ENCODE measurements at places on chromosomes 12 and 14.

DNA sequence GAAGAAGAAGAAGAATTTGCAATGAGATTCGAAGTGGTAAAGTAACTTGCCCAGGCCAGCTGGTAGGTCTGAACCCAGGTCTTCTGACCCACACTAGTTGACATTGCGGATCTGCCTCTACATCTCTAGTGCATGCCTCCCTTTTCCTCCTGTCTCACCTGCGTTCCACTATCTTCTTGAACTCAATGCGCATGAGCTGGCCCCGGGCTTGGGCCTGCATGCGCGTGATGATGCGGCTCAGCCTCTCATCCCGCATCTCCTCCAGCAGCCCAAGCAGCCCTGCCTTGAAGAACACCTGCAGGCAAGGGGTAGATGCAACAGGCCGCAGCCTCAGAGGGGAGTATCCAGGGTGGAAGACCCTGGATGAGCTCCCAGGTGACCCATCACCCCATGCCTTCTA is 11.9 kb downstream of the MYH6 start:
- DNase-seq, result no peak

GRCh38 chr12:111444314-111444924 is 38.7 kb downstream of the SH2B3 start:
- no peak for DNase-seq

DNA sequence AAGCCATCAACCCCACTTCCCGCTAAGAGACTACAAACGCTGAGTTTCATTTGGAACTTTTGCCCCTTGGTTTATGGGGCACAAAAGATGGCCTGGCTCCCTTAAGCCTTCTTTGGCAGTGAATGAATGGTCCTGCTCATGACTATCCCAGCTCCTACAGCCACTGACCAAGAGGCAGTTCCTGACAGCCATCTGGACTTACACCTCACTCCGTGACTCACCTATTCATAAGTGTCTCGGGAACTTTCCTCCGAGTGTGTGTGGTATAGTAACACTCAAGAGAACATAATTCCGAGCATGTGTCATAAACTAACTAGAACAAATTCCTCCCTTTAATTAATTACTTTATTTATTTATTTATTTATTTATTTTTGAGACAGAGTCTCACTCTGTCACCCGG is 51.9 kb upstream of the NUDT4 start:
- no peak for DNase-seq

- no peak for DNase-seq
These were observed 2.7 kb upstream of the SLCO1A2 start for GRCh38 chr12:21337453-21337852.

DNA sequence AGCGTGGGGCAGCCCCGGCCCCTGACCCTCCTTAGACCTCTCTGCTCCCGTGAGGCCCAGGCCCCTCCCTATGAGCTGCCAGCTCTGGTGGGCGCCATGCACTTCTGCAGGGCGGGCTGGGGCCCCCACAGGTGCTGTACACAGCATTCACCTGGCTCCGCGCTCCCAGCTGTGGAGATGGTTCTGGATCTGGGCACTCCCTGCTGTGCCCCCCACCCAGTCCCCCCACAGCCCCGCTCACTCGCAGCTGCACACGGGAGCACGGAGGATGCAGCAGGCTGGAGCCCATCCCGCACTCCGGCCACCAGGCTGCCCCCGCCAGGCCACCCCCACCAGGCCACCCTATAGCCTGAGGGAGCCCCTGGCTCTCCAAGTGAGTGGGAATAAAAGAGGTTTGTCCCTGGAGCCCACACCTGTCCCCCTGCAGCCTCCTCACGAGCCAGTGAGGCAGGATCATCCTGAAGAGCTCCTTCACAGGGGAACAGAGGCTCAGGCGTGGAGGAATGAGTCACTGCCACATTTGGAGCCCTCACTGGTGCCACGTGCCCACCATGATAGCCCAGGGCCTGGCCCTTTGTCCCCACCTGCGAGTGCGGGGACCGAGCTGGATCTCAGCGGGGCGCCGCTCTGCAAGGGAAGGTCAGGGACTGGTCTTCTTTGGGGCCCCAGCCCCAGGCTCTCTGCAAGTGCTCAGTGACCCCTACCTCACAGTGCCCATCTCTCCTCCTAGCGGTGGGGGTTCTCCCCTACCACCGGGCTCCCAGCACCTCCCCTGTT is 1.9 kb downstream of the ADSS1 start:
- DNase-seq, result no peak

- no peak for DNase-seq
These were observed 14.9 kb downstream of the TUBA1C start for GRCh38 chr12:49279706-49280159.

DNA sequence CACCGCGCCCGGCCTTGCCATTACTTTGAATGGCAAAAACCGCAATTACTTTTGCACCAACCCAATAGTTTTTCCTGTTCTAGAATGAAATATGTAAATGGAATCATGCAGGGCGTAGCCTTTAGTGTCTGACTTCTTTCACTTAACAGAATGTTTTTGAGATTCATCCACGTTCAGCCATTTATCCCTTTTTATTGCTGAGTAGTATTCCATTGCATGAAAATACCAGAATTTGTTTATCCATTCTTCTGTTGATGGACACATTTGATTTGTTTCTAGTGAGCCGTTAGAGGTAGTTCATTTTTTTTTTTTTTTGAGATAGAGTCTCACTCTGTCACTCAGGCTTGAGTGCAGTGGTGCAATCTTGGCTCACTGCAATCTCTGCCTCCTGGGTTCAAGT is 90.6 kb downstream of the SLC25A47 start:
- DNase-seq, result no peak

GRCh38 chr12:47818467-47819137 is 1.1 kb downstream of the HDAC7 start:
- DNase-seq, result no peak

- no peak for DNase-seq
These were observed 14.3 kb downstream of the PGF start for GRCh38 chr14:74940956-74941565.

- no peak for DNase-seq
These were observed 2.8 kb upstream of the KRT1 start for GRCh38 chr12:52682938-52683574.

- no peak for DNase-seq
These were observed 5.5 kb downstream of the NDRG2 start for GRCh38 chr14:21019366-21019765.

DNA sequence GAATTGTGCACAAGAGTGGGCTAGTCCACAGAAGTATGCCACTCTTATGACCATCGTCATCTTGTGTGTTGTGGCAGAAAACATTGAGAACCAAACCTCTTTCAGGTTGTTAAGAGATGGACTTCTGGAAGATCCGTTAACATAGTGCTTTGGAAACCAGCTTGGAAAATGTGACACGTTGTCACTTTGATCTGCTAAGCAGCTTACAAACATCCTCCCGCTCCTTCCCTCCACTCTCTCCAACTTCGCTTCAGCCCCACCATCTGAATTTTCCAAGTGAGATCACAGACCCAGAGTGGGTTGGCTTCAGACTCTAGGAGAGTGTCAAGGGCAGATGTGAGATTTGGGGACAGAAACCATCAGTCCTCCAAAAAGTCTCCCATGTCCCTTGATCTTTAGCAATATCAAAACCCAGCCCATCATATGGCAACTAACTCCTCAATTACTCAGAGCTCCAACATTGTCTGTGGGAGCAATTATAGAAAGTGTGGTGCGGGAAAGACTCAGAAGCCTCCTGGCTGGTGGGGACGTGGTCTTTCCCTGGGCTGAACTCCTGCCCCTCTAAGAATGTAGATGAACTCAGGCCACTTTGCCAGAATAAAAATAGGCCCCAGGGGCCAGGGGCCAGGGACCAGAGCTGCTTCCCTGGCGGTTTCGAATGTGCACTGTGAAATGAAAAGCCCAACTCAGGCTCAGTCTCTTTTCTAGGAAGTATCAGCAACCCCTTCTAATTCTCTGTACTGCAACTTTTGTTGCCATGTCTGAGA is 129.5 kb downstream of the SLC38A6 start:
- DNase-seq, result no peak

DNA sequence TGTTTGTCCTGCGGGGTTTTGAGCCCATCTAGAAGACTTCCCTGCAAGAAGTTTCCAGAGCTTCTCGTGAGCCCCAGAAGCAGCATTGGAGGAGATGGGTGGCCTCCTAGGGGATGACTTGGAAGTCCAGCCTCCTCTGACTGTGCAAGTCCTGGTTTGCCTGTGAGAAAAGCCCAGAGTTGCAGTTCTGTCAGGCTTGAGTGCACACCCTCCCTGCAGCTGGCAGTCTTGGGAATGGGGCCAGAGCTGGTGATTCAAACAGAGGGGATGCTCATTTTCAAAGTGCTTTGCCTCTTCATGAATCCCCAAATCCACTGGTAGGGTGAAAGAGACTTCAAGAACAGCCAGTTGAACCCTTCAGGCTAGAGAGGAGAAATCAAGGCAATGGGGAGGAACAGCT is 3.9 kb upstream of the PPP1R1A start:
- no peak for DNase-seq

DNA sequence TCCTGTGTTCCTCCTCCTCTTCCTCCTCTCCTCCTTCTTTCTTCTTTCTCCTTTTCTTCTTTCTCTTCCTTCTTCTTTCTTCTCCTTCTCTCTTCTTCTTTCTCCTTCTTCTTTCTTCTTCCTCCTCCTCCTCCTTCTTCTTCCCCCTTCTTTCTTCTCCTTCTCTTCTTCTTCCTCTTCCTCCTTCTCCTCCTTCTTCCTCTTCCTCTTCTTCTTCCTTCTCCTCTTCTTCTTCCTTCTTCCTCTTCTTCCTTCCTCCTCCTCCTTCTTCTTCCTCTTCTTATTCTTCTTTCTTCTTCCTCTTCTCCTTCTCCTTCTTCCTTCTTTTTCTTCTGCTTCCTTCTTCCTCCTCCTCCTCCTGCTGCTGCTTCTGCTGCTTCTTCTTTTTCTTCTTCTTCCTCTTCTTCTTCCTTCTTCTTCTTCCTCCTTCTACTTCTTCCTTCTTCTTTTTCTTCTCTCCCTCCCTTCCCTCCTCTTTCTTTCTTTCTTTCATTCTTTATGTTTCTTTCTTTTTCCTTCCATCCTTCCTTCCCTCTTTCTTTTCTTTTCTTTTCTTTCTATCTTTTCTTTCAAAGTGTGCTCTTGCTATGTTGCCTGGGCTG is 19.0 kb downstream of the C12orf71 start:
- DNase-seq, result no peak

- no peak for DNase-seq
These were observed 1263.0 kb downstream of the LRFN5 start for GRCh38 chr14:42869681-42870080.

DNA sequence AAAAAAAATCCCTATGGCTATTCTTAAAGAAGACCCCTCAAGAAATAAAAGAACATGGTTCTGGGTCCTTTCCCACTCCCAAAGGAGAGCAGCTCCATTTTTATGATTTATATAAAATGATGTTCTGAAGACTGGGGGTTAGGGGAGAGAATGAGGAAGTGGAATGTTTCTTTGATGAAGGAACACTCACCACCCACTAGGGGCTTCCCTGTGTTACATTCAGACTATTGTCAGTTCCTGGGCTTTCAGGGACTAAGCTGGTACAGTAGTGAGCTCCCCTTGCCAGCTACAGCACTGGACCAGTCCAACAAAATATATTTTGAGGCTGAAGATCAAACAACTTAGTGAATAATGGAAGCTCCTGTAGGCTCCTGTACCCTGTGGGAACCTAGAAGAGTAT is 98.9 kb downstream of the HMGA2 start:
- DNase-seq, result no peak

DNA sequence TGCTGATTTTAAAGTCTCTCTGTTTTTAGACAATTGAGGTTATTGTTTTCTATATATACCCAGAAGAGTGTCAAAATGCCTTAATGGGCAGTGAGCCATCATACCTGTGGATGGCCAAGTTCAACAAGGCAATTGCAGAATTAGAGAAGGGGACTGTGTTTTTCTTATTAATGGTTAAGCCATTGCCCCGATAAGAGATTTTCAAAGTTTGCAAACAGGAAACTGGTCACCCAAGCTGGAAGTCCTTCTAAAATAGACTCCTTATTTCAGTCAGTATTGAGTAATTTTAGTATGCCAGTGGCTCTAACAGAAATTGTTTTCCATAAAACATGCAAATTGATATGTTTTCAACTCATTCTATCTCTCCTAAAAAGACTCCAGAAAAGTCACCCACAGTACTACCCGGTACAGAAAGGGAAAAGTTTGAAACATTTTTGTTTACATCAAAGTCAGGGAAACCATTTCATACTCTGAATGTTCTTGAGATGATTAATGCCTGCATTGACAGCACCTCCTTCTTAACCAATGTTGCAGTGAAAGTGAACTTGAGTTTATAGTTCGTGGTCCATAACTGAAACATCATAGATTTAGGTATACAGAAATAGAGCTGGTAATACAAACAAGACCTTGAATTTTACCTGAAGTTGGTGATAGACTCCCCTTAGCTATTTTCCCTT is 191.1 kb downstream of the TMX1 start:
- DNase-seq, result peak; percentile 40

GRCh38 chr12:31228811-31229792 is 96.8 kb downstream of the SINHCAF start:
- peak; percentile 94 for DNase-seq

- DNase-seq, result no peak
These were observed 2.5 kb upstream of the PSMC1 start for GRCh38 chr14:90253826-90254225.

- DNase-seq, result no peak
These were observed 37.3 kb downstream of the SSH1 start for GRCh38 chr12:108819920-108820706.

All from pancreas (tissue), 10 donors.